ENCODE measurements at places on chromosomes 3 and 15.

DNA sequence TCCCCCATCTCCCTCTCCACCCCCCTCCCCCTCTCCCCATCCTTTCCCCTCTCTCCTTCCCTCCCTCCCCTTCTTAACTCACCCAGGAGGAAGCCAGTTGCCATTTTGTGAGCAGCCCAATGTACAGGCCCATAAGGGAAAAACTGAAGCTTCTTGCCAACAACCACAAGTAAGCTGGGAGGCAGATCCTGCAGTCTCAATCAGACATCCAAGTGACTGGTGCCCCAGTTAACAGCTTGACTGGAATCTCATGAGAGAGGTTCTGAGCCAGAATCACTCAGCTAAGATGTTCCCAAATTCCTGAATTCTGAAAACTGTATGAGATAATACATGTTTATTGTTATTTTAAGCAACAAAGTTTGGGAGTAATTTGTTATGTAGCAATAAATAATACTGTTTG is 90.7 kb downstream of the C3orf70 start:
- DNase-seq, result no peak

GRCh38 chr15:64379216-64379960 is 1.9 kb downstream of the PCLAF start:
- no peak for DNase-seq

DNA sequence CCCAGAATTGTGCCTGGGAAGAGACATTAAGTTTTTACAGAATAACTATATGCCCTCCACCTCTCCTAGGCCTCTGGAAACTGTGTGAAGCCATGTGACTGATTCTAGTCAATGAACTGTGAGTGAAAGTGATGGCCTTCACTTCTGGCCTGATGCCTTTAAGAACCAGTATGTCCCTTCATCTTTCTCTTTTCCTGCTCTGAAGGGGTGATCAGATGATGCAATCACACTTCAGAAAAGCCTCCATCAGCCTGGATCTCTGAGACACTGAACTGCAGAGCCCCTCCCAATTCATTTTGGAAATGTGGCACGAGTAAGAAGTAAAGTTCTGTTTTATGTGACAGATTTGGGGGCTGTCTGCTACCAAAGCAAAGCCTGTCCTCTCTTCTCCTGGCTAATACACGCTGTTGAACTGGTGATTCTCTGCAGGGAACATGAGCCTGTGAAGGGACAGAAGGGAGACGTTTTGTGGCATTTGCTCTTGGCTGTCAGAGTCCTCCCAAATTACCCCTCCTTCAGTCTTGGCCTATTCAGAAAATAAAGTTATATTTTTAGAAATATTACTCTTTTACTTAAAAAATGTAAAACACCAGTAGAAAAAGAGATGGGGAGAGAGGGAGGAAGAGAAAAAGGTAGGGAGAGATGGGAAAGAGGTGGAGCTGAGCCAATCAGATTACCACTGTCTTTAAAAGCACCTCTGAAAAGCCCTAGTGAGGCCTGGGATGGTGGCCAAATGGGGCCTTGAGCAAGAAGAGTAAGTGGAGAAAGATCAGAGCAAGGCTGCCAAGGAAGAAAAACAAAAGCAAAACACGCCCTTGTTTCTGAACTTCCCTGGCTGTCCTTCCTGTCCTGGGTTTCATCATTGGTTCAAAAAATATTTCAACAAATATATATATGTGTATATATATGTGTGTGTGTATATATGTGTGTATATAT is 40.9 kb upstream of the RYK start:
- DNase-seq, result no peak

GRCh38 chr3:100047455-100048141 is 66.7 kb downstream of the FILIP1L start:
- DNase-seq, result no peak

DNA sequence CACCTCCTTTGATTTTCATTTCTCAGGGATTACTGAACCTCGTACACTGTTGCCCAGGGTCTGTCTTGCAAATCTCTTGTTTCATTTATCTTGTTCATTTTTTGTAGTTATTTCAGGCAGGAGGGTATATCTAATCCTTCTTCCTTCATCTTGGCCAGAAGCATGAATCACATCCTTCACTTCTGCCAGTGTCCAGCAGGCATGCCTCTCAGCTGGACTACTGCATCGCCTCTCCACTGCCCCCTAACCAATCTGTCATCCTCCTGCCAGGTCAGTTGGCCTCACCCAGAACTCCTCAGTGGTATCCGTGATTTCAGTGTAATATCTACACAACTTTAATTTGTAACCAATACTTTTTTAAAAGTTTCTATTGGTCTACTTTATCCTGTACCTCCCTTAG is 297.9 kb downstream of the GABRG3 start:
- DNase-seq, result no peak

GRCh38 chr3:150385296-150386242 is 22.5 kb upstream of the TSC22D2 start:
- DNase-seq, result no peak

- no peak for DNase-seq
These were observed 529.8 kb downstream of the DIPK2A start for GRCh38 chr3:144501467-144501866.

GRCh38 chr3:121488628-121489027 is 57.2 kb downstream of the POLQ start:
- DNase-seq, result no peak

DNA sequence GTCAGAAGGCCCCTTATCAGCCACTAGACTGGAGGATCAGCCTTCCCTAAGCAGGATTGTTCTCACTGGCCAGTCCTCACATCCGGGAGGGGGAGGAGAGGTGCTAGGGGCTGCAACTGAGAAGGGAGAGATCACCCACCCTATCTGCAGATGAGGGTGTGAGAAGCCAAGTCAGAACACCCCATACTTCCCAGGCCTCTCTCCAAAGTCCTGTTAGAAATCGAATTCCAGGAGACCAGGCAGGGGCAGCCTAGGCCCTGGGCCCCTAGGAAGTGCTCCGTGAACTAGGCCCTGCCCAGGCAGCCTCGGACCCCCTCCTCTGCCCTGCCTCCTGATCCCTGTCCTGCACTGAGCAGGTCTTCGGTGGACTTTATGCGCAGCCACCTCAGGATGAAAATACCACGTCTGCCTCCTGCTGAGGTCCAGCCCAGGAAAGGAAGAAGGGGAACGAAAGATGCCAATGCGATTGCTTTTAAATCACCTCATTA is 933 bp downstream of the DZIP1L start:
- DNase-seq, result no peak

- DNase-seq, result no peak
These were observed 335.8 kb downstream of the MECOM start for GRCh38 chr3:169327546-169328356.

- DNase-seq, result no peak
These were observed 509.1 kb downstream of the FOXP1 start for GRCh38 chr3:71074423-71074822.

DNA sequence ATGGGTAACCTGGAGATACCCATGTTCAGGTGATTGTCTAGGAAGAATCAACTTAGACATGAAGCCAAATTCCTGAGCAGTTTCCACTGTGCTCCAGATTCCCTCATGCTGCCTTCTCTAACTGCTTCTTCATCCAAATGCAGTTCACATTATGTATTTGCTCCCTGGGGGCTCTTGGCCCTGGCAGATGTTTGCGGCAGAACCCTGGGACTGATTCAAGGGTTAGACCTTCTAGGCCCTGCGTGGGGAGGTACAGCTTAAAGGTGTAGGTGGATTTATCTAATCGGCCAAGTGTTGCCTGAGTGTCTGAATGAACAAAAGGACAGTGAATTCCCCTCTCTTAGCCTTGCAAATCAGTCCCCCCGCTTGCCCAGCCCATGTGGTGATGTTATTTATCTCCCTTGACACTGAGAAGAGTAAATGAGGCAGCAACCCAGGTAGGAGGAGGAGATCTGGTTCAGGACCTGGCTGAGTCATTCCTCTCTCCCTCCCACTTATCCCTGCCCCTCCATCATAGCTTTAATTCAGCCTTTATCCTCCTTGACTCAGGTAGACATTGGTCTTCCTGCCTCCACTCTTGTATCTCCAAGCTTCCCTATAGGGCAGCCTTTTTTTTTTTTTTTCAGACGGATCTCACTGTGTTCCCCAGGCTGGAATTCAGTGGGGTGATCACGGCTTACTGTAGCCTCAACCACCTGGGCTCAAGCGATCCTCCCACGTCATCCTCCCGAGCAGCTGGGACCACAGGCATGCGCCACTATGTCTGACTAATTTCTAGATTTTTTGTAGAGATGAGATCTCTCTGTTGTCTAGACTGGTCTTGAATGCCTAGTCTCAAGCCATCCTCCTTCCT is 54.8 kb downstream of the MAGEF1 start:
- DNase-seq, result no peak

DNA sequence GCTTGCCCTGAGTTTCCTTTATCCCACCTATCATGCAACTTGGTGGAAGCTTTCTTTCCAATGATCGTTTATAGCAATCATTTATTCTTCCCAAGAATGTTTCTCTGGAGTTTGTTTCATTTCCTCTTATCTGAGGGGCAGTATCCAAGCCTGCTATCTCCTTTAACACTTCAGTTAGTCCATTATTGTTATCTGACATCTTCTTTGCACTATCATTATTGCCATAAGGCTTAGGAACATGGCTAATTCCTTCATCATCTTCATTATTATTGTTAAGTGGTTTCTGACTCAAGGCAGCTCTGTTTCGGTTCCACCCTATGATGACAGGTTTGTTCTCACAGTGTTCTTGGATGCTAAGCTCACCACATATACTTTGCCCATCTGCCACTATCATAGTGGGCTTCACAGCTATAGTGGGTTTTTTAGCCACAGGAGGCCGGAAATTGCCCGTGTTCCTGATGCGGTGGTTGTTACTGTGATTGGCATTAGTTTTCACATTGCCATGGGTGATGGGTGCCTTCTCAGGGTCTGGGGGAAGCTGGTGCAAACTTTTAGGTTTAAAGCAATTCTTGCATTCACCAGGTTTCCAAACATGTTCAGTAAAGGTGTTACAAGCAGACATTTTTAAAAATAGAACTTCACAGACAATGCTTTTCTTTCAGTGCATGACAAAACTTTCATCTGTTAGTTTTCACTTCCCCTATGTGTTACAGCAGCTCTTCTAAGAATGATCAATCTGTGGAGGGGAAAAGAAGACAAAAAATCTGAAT is 110.6 kb upstream of the TSPAN3 start:
- no peak for DNase-seq

DNA sequence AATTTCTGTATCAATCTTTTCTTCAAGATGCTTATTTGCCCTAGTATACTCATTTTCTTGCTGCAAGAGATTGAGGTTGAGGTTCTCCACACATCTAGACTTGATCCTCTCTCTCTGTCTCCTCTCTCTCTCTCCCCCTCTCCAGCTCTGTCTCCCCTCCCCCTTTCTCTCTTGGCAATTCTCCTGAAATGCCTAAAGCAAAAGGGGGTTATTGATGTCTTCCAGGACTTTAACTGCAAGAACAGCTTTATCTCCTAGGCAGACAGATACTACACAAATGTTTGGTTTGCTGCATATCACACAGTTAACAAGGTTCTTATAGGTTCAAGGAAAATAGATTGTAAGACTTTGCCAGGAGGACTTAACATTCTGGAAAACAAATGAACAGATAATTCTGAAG is 52.1 kb downstream of the TMEM212 start:
- no peak for DNase-seq

- DNase-seq, result no peak
These were observed 40.0 kb downstream of the ADAMTS9 start for GRCh38 chr3:64647825-64648224.

DNA sequence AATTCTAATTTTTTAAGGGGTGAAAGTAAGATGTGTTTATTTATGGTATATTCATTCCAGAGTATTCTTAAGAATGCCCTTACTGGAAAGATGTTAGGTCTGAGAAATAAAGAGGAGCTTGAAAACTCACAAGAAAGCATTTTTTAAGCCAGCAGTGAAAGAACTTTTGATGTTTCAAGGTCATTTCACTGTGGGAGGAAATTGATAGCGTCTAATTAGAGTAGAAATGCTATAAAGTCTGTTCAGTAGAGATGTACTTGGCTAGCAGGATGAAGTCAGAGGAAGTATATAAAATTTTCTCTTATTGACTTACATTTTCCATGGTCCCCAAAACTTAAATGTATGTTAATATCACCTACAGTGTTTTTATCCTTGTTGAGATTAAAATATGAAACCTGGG is 354.6 kb downstream of the CNTN6 start:
- no peak for DNase-seq

- no peak for DNase-seq
These were observed 8.6 kb upstream of the RPL29 start for GRCh38 chr3:52004163-52004787.

DNA sequence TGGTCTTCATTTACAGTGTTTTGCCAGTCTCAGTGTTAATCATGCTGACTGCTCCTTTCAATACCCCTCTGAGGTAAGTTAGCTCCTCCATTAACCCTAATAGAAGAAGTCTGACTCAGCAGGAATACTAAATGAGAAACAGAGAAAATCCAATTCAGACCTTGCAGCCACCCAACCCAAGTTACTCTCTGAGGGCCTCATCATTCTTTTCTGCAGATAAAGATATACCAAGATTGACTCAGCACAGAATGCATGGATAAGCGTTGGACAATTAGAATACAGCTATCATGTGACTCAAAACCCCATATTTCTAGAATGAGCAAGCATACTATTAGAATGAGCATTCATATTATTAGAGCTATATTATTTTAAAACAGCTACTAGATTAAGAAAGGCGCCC is 389.1 kb upstream of the SGO1 start:
- DNase-seq, result no peak

DNA sequence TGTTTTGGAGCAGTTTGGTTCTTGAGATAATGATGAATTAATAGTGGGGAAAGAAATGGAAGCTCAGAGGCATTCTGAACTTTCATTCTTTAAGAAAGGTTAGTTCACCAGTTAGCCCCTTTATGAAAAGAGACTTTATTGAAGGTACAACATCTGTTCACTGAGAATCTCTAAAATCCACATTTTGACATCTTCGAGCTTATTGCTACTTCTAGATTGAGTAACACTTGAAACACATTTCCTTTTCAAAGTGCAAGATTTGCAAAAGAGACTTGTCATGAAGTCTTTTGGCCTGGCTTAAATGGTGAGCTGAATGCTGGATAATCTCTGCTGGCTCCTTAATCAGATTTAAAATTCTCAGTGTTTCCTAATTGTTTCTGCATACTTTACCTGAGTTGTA is 42.3 kb downstream of the RAB8B start:
- no peak for DNase-seq

DNA sequence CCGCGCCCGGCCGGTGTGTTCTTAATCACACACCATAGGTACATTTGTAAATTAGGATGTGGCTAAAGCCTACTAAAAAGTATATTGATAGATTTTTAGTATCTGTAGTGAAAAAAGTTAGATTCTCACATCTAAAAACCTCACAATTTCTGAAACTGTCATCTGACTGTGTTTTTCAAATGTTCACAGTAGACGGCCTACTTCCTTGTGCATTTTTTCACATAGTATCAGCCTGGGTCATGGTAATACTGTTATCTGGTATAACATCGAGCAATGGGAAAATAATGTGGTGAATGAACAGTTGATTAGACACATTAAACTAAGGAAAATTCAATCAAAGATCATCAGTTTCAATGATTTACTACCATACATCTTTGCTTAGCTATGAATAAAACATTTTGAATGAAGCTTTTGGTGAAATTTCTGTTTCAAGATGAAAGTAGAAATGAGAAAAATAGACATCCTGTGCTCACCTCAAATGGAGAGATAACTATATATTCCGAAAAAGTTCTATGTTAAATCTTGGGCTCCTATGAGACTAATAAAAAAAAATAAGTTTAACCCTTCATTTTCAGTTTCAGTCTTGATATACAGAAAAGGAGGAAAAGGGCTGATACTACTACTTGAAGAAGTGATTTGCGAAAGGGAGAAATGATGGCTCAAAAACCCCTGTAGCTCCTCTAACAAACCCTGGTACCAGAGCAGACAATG is 262.7 kb downstream of the ZBTB20 start:
- DNase-seq, result no peak

GRCh38 chr3:127738192-127738840 is 65.6 kb downstream of the ABTB1 start:
- DNase-seq, result no peak
